Fibroblast of villous mesenchyme (primary cell): ENCODE measurements at places on chromosomes 3 and 15. TPM values are rescaled to one million over a fixed set of nuclear protein-coding genes. Genes with fewer than 3 reads are reported as not detected.
A peak's percentile ranks its signal among the peaks of the same experiment; 100 is the strongest.

DNA sequence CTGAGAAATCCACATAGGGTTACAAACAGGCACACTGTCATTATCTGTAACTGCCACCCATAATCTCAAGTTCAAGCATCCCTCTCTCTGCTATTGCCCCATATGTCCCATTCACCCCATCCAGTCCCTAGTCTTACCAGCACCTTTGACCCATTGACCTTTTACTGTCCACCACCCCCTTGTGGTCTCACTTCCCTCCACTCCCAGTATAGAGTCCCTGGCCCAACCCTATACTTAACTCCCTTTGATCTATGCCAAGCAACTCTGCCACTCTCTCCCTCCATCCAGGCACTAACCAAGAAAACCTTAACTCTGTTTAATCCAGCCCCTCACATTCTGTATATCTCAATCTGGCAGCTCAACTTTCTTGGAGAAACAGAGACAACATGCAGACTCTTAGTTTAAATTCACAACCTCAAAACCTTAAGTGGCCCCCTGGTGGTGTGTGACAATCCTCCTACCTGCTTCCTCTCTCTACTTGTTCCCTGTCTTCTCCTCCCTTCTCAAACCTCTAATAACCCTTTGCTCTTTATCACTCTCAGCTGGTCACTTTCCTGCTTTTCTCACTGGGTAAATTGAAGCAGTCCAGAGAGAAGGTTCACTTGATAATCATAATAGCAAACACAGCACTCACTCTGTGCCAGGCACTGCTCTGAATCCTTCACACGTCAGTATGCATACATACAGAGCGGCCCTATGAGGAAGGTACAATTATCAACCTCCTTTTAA is 162.7 kb downstream of the STT3B start:
- DNase-seq: no peak

GRCh38 chr15:76345880-76346668 is 9.5 kb downstream of the ISL2 start:
- DNase-seq: no peak

GRCh38 chr3:151940481-151940880 is 67.0 kb downstream of the SUCNR1 start:
- DNase-seq: no peak

- DNase-seq: peak; percentile 60
Observed at GRCh38 chr15:40857601-40858341, 13.9 kb downstream of the SPINT1 start.

DNA sequence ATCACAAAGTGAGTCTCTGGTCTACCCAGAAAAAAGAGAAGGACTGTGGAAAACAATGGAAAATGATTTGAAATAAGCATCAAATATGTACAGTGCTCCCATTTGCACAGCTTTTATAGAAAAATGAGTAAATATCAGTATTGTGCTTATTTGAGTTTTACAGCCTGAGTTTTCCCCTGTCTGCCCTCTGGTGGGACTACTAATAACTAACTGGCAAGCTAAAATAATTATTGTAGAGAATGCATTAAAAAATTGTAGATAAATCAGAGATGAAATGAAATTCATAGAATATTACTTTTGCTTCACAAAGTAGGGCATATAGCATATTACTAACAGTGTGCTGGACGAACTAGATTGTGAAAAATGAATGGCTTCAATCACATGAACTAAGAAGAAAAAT is 287.1 kb downstream of the NAALADL2 start:
- DNase-seq: peak; percentile 37

FOXL2NB gene
- total RNA-seq: 61.8 and 101 TPM in 2 replicates
